ENCODE measurements at places on chromosomes 13 and 19.

DNA sequence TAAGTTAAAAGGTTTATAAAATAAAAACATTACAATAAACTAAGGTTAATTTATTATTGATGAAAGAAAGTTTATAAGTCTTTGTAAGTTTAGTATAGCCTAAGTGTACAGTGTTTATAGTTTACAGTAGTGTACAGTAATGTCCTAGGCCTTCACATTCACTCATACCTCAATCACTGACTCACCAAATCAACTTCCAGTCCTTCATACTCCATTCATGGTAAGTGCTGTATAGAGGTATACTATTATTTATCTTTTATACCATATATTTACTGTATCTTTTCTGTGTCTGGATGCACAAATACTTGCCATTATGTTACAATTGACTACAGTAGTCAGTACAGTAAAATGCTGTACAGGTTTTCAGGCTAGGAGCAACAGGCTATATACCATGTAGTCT is 490.0 kb downstream of the GPC6 start:
- no peak for DNase-seq

- DNase-seq = no peak
These were observed 43.2 kb upstream of the TSHZ3 start for GRCh38 chr19:31392464-31392863.

- DNase-seq = no peak
These were observed 451.7 kb downstream of the EFNB2 start for GRCh38 chr13:106083620-106084350.

DNA sequence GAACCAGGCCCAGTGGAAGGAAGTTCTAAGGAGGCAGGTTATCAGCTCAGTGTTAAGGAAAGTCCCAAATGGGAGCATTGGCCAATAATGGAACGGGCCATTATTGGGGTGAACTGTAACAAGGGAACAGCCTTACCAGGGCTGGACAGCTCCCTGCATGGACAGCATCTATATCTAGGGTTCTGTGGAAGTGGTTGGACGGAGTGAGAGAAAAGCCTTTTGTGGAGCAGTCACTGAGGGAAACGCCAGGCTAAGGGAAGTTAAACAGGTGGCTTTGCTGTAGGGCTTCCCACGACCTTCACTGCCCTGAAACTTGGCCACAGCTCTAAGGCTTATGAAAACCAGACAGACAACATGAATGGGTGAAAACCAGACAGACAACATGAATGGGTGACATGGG is 17.0 kb downstream of the POU2F2 start:
- DNase-seq = no peak

GRCh38 chr13:35824395-35824794 is 306.8 kb downstream of the DCLK1 start:
- no peak for DNase-seq

DNA sequence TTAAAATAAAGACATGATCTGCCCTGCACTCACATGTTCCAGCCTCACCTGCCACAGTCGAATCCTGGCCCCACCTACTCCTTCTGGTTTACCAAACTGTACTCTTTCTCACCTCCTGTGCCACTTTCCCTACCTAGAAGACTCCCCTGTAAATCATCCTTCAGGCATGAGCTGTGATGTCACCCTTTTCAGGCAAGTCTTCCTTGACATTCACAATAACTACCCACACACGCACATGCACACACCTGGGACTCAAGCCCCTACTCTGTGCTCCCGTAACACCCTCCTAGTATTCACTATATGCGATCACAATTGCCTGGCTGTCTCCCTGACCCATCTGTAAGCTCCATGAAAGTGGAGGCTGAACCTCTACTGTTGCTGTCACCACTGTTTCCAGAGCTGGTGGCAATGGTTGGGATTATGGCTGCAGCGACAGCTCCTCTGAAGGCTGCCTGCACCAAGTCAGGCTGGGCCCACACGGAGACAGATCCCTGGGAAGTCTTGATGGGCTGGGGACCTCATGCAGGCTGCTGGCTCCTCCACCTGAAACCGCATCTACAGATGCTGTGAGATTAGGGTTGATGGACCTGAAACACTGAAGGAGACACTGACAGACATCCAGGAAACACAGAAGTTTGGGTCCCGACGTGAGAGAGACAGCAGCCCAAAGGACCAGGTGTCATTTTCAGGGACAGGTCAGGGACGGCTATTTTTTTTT is 611.1 kb downstream of the UQCRFS1 start:
- no peak for DNase-seq

DNA sequence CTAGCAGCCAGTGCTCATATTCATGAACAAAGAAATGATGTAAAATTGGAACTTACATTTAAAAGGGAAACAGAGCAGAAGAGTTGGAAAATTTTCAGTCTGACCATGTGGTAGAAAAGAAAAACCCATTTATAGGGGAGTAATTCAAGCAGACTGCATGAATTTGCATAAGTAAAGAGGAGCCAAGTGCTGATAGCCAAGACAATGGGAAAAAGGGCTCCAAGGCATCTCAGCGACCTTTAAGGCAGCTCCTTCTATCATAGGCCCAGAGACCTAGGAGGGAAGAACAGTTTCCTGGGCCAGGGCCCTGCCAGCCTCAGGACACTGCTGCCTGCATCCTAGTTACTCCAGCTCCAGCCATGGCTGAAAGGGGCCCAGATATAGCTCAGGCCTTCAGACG is 7.5 kb downstream of the DNAJC3 start:
- DNase-seq = no peak

DNA sequence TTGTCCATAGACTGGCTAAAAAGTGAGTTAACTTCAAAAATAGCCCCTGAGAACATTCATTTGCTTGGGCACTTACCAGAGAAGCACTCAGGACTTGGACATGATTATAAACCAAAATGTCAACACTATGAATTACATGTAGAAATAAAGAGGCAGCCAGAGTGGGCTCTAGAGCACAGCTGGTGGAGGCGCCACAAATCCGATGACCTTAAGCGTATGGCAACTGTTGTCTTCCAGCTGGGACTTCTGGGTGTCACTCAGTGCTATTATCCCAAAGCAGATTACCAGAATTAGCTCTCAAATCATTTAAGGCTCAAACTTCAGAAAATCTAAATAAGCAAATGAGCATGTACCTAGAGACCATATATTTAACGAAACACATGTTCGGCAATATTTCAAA is 1255.5 kb upstream of the SLC10A2 start:
- no peak for DNase-seq

DNA sequence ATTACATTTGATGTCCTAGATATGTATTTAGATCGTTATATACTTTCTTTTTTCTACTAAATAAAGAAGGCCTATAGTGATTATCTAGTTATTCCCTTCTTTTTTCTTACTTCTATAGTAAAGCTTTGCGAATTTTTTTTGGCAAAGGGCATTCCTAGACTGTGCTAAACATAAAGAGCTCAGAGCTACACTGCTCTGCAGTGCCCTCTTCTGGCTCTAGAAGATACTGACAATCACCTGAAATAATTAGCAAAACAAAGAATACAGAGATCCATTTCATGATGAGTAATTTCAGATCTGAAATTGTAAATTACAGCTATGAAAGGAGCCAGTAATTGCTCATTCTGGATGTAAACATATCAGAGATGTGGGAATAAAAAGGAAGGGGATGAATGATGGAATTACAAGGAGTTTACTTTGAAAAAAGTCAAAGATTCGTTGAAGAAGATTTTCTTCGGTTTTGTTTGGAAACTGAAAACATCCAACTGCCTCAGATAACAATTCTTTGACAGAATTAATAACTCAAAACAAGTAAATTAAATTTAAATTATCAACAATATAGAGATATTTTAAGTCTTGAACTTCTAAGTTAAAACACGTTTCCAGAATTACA is 288.5 kb downstream of the NALCN start:
- DNase-seq = peak; percentile 37

DNA sequence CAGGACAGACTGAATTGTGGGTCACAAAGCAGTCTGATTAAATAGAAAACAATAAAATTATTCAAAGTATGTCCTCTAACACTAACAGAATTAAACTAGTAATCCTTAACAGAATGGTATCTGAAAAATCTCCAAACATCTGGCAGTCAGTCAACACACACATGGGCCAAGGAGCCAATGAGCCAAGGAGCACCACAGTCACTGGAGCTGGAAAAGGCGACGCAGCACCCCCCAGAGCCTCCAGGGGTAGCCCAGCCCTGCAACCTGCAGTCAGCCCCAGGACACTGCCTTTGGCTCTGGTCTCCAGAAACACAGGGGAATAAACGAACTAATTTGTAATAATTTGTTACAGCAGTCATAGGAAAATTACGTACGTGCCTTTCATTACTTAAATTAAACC is 12.3 kb downstream of the TUBGCP3 start:
- no peak for DNase-seq

GRCh38 chr13:66328476-66328875 is 901.7 kb downstream of the PCDH9 start:
- DNase-seq = no peak

GRCh38 chr19:7101498-7102253 is 32.2 kb downstream of the ZNF557 start:
- DNase-seq = no peak

GRCh38 chr19:8302357-8302691 is 5.8 kb downstream of the CD320 start:
- no peak for DNase-seq

GRCh38 chr13:40662866-40663265 is 3.6 kb downstream of the FOXO1 start:
- DNase-seq = no peak
